ENCODE measurements at places on chromosomes 2 and 18.

GRCh38 chr18:34097312-34097711 is 127.4 kb downstream of the NOL4 start:
- DNase-seq, result no peak

DNA sequence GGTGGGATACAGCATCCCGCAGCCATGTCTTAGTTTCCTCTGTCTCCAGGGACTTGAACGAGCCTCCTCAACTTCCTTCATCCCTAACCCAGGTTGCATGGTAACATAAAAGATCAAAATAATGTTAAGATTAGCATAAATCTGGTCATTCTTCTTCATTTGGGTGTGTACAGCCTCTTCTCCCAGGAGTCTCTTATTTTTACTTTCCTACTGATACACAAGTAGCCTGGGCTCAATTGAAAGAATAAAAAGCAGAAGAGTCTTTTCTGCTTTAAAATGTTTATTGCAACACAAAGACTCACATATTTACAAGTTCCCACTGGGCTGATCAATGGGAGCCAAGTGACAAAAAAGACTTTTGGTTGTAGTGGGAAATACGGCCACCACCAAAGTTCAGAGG is 137.9 kb upstream of the PID1 start:
- no peak for DNase-seq

- DNase-seq, result no peak
These were observed 723.4 kb upstream of the LRRTM4 start for GRCh38 chr2:78245394-78246135.

DNA sequence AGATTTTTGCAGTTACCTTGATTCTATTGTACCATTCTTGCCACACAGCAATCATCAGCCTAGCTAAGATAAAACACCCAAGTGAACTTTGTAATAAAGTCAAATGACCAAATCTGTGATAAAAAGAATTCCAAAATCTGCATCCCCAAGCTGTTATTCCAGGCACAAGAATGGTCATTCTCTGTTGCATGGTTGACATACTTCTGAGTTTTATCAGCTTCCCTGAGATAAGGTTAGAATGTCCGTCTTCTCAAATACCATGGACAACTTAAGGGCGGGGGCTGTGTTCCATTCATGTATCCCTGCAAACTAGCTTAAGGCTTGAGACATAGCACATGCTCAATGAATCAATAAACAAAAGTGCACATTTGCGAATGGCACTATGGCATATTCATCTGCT is 8.1 kb upstream of the BMP10 start:
- no peak for DNase-seq

DNA sequence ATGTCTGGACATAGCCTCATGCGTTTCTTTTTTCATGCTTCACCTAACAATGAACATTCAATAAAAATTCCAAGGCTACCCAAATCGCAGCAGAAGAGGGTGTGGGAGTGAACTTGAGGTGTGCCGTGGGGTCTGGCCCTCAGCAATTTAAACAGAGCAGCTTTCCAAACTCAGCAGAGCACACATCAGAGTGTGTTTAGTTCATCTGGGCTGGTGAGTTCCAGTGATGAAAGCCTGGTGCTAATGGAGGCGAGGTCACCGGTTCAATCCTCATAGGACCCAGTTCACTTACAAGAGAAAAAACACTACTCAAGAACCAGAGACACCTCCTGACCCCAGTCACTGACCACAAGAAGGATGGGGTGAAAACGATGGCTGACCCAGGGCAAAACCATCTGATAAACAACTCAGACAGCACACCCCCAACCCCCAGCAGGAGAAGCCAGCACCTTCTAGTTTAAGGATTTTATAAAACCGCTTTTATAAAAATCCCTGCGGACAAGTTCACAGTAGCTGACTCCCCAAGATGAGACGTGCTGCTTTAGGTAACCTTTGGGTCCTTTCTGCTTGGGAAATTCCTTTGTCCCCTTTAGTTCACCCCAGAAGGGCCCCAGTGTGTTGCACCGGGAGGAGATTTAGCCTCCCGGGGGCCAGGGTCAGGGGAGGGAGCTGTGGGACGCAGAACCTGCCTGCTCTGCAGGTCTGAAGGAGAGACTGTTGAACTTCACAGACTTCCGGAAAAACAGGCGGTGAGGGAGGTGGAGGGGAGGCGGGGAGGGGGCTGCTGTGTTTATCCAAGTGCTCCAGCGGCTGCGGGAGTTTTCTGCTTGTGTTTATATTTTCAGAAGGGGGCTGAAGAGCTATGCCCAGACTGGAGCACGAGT is 152.7 kb upstream of the SOX11 start:
- no peak for DNase-seq

- DNase-seq, result no peak
These were observed 79.8 kb downstream of the MYT1L start for GRCh38 chr2:2251255-2251654.

GRCh38 chr18:25503567-25504081 is 151.7 kb upstream of the ZNF521 start:
- peak; percentile 34 for DNase-seq

DNA sequence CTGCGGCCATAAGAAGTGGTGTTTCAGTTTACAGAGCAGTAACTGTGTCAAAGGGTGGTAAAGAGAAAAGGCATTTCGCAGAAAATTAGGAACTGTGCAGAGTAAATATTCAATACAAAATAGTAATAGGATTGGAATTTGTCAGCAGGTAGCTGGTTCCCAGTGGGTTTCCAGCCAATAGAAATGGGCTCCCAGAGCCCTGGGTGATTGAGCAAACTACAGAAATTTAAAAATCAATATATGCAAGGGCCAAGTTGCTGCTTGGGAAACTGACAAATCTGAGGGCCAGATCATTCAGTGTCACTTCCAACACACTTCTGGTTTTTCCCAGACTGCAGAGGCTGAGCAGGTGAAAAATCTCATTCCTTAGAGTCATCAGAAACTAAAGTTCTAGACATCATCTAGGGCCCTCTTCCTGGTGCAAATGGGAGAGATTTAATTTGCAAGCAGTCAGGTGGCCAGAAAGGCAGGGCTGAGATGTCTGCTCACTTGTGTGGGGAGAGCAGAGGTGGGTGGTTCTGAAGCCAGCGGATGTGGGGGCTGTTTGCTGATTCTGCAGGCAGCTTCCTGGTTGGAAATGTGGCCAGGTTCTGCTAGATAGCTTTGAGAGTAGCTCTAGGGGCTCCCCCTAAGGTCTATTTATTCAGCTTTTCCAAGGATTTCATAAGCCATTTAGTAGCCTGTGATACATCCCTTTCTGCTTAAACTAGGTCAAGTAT is 182.4 kb downstream of the NCK2 start:
- DNase-seq, result no peak

DNA sequence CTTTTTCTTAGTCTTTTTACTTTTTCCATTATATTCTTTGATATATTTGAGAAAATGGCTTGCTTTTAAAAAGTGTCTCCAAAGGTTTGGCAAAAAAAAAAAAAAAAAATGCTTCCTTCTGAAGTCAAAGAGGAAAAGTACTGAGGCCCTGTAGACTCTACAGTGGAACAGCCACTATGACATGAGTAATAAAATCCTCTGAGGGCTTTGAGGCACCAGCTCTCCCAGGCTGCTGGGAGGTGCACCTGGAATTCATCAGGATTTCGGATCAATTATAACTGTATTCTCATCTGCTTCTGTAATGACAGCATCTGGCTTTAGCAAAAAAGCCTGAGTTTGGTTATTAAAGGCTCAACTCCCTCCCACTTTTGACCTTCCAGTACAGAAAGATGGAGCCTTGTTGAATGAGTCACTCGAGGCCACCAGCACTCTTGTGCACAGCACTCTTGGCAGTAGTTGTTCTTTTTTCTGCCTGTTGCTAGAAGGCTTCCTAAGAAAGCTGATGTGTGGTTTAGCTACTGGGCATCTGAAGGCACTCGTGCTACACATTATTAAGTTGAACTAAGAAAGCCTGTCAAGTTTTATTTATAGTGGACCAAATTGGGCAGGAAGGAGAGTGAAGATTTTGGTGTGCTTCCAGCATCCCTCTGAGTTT is 131.3 kb downstream of the PRPF40A start:
- peak; percentile 93 for DNase-seq

GRCh38 chr18:77702686-77703085 is 453.0 kb downstream of the GALR1 start:
- no peak for DNase-seq

- DNase-seq, result no peak
These were observed 241.0 kb downstream of the GLI2 start for GRCh38 chr2:120976501-120977307.

DNA sequence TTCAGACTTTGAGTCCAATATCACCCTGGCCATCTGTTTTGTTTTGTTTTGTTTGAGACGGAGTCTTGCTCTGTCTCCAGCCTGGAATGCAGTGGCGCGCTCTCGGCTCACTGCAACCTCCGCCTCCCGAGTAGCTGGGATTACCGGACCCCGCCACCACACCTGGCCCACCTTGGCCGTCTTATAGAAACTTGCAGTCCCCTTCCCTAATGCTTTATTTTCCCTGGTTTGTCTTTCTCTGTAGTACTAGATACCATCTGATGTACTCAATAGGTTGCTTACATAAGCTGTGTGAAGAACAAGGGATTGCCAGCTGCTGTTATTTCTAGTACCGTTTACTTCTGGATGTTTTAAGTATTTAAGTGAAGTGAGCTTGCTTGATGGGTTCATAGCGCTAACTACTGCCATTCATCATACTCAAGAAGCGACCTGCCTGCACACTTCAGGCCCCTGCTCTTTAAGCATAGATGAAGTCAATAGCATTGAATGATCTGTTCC is 1.2 kb downstream of the RPL31 start:
- no peak for DNase-seq

DNA sequence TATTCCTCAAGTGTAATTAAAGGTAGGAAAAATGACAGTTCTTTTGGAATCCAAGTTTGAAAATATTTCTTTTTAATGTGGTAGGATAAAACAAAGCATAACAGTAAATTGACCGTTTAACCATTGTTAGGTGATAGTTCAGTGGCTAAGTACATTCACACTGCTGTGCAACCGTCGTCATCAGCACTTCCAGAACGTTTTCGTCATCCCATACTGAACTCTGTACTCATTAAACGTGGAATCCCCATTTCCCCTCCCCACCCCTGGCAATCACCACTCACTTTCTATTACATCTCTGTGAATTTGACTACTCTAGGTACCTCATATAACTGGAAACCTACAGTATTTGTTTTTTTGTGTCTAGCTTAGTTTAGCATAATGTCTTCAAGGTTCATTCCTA is 32.9 kb upstream of the FZD5 start:
- no peak for DNase-seq

- no peak for DNase-seq
These were observed 20.2 kb upstream of the SFXN5 start for GRCh38 chr2:73091696-73092095.

GRCh38 chr2:104825124-104825865 is 28.6 kb upstream of the POU3F3 start:
- no peak for DNase-seq

DNA sequence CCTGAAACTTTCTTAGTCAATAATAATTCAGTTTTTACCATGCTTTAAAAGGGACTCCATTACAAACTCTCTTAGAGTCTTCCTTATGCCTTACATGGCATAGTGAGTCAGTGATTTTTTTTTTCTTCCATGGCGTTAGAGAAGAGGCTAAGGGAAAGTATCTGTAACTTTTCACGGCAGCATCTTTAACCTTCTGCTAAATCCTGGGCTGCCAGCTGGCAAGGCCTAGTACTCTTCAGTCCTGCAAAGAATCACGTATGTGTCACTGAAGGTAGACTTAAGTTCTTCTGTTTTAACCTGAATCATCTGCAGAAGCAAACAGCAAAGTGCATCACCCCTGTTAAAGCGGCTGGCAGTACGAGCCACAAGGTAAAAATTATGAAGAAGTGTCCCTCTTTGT is 286.3 kb upstream of the FN1 start:
- no peak for DNase-seq

DNA sequence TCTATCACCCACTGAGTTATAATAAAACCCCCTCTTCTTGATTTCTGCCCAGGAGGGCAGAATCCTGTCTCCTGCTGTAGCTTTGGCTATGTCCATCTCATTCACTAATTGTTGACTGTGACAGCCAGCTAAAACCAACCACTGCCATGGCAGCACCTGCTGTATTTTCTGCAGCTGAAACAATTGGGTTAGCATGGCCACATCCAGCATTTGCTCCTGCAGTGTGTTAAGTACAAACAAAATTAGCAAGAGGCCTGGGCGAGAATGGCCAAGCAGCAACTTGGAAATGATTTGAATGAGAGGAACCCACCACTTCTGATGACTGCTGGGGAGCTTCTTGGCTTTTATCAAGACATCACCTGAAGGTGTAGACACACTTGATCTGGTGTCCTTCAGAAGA is 89.4 kb upstream of the LRRTM1 start:
- no peak for DNase-seq

DNA sequence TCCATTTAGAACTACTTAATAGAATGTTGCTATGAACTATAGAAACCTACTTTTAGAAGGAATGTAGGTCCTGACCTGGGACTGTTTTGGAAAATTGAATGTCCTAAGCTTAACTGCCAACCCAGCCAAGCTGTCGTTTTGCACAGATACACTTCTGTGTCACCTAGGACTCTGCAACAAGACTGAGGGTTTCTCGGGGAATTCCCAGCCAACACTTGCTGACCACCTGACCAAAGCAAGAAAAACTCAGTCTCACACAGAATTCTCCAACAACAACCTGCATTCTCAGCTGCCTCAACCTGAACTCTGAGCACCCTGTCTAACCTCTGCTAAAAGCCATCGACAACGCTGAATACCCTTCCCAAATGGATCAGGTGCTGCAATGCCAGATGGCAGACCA is 128.2 kb downstream of the SS18 start:
- DNase-seq, result no peak

GRCh38 chr2:20576598-20577115 is 74.2 kb downstream of the HS1BP3 start:
- DNase-seq, result no peak

GRCh38 chr18:49249521-49249920 is 210.9 kb downstream of the DYM start:
- peak; percentile 69 for DNase-seq

DNA sequence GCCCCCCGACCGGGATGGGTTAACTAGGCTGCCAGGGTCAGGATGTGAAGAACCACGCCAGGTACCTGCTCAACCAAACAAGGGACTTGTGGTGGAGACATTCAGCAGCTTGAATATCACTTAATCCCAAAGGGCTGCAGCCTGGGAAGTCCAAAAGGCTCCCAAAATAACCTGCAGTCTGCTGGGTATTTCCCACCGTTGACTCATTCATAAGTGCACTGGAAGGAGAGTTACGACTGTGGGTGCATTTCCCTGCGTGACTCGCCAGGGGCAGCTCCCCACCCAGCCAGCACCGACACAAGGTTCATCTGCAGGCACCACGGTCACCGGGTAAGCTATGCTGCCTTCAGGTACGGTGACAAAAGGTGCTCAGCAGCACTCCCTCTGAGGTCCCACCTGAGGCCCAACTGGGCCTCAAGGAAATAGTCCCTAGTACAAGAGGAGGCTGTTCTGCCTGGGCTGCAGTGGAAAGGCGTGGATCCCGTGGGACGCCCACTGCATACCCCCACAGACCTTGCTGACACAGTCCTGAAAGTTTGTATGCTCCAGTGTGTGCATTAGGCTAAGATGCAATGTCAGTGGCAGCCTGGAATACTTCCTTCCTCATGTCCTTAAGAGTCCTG is 86.5 kb downstream of the UXS1 start:
- DNase-seq, result no peak

DNA sequence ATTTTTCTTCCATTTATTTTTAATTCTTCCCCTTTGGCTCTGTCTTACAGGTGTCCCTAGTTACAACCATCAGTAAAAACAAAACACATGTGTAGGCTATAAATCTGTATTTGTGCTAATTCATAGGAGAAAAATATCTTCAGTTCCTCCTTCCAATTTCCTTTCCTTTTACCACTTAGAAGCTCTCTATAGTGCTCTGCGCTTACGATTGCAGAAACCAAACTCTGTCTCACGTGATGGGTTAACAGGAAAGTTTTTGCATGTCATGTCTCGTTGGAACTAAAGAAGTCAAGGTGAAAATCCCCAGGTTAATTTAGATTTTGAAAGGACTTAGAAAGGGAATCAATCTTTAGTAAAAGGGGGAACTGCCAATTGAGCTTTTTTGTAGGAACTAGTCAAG is 1390.5 kb upstream of the ZEB2 start:
- no peak for DNase-seq

Measured in HS-5 (cell line).